ENCODE measurements at places on chromosomes 7 and 10.

DNA sequence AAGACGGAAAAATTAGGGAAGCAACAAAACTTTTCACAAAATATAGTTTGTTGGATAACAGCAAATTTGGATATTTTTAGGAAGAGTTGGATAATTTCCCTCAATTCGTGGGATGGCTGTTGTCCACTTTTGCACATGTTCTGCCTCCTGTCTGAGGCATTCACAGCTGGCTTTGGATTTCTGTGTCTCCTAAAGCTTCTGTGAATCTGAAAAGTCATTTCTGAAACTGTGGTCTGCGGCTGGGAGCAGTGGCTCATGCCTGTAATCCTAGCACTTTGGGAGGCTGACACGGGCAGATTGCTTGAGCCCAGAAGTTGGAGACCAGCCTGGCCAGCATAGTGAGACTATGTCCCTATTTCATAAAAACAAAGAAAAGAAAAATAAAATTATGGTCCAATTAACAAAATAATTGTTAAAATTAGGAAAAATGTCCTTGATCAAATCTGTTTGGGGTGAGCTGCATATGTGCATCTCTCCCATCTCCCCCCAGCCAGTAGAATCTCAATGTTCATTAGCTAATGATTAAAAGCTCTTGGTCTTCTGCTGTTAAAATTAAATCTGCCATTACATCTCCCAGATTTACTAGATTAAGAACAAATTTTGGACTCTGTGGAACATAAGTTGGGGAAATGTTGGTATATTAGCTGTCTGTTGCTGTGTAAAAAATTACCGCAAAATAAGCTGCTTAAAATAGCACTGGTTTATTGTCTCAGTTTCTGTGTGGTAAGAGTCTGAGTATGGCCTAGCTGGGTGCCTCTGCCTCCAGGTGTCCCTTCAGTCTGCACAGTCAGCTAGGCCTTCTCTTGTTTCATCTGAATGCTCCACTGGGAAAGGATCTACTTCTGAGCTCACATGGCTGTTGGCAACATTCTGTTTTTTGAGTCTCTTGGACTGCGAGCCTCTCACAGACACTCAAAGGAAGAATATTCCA, 332.0 kb upstream of the FZD1 start:
- DNase-seq: no peak

GRCh38 chr7:141073173-141073640, 657 bp upstream of the TMEM178B start:
- no peak for DNase-seq

DNA sequence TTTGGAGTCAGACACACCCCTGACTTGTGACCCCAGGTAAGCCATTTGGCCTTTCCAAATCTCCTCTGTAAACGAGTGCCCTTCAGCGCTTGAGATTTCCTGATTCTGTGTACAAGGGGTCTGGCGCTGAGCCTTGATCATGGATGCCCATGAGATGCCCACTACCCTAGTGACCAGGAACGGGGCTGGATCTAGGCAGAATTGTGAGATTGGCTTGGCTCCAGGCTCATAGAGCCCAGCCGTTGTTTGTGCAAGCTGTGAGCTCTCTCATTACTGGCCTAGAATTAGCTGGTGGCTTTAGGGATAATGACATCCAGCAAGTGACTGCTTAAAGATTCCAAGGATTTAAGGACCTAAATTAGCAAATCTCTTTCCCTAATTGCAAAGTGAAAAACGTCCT, 84.9 kb downstream of the CAMK1D start:
- DNase-seq: no peak

GRCh38 chr7:99218406-99219184, 10.7 kb upstream of the KPNA7 start:
- DNase-seq: no peak

DNA sequence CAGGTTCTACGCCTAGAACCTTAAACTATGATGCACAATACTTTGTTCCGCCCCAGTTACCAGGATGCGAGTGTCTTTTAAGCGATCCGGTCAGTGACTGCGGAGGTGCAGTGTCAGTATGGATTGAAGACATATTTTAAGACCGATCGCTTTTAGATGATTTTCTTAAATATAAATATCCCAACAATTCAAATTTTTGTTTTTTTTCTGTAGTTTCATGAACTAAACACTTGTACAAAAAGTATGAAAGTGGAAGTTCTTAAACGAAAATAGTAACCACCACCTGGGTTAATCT, 835 bp downstream of the COMMD3 start:
- no peak for DNase-seq

GRCh38 chr10:44581996-44582395, 197.1 kb upstream of the CXCL12 start:
- DNase-seq: no peak

DNA sequence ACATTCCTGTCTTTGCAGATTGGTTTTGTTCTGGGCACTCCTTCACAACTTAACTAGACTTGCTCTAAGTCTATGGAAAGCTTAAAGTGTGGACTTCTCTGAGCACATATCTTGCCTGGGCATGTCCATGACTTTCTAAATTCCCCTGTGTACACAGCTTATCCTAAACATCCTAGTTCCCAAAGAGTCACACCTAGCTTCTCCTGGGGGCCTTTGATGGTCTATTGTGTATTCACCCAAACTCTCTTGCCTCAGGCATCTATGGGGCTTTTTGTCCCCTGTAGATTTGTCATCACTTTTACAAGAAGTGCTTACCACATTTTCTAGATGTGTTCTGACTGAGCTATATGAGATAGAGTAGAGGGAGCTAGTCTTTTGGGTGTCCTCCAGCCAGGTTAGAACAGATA, 12.2 kb upstream of the ZNF488 start:
- DNase-seq: no peak

GRCh38 chr10:79239924-79240581, 107.2 kb upstream of the PPIF start:
- no peak for DNase-seq

- DNase-seq: no peak
Observed at GRCh38 chr10:119450606-119451299, 91.8 kb downstream of the RGS10 start.

GRCh38 chr7:139710036-139710435, 67.8 kb downstream of the HIPK2 start:
- no peak for DNase-seq

DNA sequence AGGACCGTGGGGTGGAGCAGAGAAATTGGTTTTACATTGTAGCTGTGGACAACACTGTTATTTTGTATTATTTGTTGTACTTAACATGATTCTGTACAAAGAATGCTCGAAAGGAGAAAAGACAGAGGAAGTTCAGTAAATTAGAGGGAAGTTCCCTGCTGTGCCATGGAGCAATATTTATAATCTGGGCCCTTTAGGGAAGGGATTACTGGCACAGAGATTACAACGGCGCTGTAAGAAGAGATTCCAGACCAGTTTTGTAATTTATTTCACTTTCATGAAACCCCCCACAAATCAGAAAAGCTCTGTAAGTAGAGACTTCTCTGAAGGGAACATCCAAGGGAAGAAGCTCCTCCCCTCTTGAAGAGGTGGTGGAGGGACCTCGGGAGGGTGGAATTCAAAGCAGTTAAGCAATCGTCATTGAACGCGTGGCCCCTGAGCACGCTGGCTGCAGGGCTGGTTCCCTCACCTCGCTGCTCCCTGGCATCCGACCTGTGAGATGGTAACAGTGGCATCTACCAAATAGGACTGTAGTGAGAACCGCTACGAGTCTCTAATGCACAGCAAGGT, 113.5 kb downstream of the KLF6 start:
- no peak for DNase-seq

- DNase-seq: no peak
Observed at GRCh38 chr10:78065611-78066010, 31.9 kb downstream of the RPS24 start.

DNA sequence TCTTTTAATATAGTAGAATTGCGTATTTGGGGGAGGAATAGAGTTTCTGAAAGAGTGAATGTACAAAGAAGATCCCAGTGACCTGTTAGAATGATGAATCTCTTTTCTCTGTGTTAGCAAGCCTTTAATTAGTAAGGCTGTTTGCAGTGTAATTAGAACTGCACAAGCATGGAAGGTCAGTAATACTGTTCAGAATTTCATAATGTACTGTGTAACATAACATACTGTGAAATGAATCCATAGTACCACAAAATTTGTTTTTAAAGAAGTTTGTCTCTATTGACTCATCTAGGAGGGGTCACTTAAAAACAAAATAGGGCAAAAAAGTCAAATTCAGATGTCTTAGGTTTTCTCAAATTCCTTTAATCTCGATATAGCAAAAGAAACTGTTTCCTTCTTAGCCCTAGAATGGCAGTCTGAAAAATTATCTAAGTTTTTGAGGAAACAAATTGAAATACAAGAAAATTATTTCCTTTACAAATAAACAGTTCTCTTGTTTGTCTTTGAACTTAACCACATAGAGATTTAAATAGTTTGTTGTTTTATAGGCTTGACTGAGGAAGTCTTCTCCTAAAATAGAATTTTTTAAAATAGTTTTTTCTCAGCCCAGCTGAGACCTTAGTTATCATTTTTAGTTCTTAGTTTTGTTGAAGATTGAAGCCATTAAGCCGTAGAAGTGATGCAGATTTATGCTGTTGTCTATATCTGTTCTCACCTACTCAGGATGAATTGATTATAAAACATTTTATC, 12.5 kb downstream of the ADK start:
- no peak for DNase-seq

GRCh38 chr10:126080879-126081411, 184.6 kb downstream of the FANK1 start:
- DNase-seq: no peak

DNA sequence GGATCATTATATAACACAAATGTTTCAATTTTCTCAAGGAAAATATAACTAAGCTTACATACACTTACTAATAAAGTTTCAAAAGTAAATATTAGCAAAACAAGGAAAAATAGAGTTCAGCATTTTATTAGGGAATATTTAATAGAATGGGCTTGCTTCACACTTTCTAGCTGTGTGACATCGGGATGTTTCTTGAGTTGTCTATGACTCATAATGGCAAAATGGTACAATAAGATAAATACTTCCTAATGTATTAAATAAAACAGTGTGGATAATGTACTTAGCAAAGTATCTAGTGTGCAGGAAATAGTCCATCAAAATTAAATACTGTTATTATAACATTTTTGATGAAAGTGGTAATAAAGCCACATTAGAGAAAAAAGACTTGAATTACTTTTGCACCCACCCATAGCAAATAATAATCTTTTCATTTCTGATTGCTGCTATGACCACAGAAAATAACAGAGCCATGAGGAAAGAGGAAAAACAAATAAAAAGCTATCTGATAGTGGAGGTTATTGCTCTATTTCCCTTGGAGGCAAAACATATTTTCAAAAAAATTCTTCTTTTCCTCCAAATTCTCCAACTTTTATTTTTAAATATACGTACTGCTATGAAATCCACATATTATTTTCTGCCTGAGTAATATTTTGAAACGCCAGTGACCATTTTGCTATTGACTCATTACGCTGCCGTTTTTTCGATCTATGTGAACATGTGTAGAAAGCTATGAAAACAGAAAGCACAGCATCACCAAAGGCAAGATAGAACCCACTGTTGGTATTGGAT, 272.9 kb upstream of the KLF6 start:
- no peak for DNase-seq

- DNase-seq: no peak
Observed at GRCh38 chr10:42648512-42648911, 10.1 kb upstream of the ZNF33B start.

DNA sequence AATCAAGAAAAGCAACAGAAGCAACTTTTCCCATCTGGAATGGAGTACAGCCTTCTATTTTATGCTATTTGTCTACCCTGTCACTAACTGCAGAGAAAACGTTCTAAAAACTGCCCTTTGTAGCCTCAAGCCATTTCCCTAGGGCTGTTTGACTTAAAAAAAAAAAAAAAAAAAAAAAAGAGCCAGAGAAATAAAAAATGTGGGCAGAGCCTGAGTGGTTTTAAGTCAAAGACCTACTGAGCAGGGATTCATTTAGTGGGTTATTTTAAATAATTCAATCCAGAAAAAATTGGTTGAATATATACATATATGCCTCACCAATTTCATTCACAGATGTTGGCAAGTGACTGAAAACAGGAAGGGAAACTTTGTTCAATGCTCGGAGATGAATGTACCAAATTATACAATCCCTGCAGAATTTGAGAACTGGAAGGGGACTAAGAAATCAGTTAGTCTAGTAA, 75.2 kb downstream of the PPP1R3C start:
- DNase-seq: no peak

- DNase-seq: no peak
Observed at GRCh38 chr10:62098278-62099121, 170.1 kb downstream of the RTKN2 start.

- DNase-seq: no peak
Observed at GRCh38 chr7:111771638-111772037, 209.3 kb upstream of the IMMP2L start.

DNA sequence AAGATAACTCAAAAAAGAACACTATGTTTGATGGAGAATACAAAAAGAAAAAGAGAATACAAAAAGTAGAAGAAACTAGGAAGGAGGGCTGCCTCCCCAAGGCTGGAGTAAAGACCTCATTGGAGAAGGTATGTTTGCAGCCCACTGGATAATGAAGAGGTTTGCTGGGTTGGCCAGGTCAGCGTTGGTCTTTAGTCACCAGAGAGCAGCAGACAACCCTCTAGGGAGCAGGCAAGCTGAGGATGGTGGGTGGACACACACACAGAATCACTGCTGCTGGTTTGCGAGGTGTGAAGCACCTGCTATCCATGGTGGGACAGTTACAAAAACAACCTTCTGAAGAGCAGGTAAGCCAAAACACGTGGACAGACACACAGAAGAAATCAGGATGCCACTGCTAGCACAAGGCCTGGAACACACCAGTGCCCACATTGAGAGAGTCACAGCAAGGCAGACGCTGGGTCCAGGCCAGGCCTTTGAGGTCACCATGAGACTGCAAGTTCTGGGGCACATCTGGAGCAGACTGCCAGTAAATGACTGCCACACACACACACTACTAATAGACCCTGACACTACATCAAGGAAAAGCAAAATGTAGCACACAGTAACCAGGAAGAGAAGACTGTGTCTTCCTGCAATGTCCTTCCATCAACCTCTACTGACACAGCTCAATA, 43.0 kb downstream of the MTERF1 start:
- no peak for DNase-seq

GRCh38 chr7:37601321-37601720, 82.2 kb upstream of the GPR141 start:
- no peak for DNase-seq

DNA sequence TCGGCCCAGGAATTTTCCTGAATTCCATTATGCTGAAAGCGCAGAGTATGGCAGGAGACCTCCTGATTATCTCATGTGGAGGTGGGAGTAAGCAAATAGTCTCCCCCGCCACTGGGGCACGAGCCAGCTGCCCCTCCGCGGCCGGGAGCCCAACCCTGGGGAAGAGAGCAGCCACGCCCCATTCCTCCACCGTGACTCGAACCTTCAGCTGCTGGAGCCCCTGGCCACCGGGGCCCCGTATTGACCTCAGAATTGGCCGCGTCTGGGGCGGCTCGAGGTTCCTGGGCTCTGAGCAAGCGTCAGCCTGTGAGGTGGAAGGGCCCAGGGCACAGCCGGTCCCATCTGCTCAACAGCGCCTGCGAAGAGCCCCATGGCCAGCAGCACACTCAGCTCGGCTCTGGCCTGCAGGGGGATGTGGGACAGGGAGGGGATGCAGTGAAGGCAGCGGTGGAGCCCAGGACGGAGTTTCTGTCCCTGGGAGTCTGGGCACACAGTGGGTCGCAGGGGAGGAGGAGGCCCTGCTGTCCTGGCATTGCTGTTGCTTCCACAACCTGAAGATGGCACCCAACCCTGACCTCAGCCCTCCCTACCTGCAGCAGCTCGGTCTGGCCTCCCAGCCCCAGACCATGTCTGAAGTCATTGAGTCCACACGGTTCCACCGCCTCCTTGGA, 97.8 kb downstream of the CHST15 start:
- no peak for DNase-seq

Measured in NCI-H1048 (cell line).